Anterior cingulate cortex (tissue), 58 donors: ENCODE measurements at places on chromosomes 5 and 9.
A peak's percentile ranks its signal among the peaks of the same experiment; 100 is the strongest.

- no peak for DNase-seq
These were observed 122.2 kb downstream of the TRPM6 start for GRCh38 chr9:74765481-74765971.

GRCh38 chr9:114130141-114130540, 25.2 kb upstream of the COL27A1 start:
- no peak for DNase-seq

- no peak for DNase-seq
These were observed 136.1 kb downstream of the RGS3 start for GRCh38 chr9:113599646-113600022.

GRCh38 chr5:119370486-119370885, 14.7 kb downstream of the TNFAIP8 start:
- no peak for DNase-seq

DNA sequence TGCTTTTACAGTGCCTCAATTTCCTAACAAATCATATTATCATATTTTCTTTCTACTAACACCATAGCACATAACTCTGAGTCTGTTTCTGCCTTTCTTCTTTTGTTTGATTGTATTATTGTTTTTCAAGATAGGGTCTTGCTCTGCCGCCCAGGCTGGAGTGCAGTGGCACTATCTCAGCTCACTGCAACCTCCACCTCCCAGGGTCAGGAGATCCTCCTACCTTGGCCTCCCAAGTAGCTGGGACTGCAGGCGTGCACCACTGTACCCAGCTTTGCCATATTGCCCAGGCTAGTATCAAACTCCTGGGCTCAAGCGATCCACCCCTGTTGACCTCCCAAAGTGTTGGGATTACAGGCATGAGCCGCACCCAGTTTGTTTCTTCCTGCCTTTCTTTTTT, 18.7 kb downstream of the PAIP2 start:
- DNase-seq = no peak

GRCh38 chr5:108878756-108879155, 131.1 kb downstream of the FER start:
- DNase-seq = no peak

DNA sequence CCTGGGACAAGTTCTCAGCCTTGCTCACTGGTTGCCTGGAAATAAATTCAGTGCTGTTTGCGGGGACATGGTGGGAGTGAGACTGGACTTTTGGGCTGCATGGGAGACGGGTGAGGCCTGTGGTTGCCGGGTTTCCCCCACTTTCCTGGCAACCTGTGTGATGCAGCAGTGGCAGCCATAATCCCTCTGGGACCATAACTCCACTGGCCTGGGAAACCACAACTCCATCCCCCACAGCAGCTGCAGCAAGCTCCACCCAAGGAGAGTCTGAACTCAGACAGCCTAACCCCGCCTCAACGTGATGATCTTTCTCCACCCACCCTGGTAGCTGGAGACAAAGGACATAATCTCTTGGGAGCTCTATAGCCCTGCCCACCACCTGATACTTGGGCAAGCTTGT, 349.9 kb downstream of the PIK3R1 start:
- DNase-seq = no peak

DNA sequence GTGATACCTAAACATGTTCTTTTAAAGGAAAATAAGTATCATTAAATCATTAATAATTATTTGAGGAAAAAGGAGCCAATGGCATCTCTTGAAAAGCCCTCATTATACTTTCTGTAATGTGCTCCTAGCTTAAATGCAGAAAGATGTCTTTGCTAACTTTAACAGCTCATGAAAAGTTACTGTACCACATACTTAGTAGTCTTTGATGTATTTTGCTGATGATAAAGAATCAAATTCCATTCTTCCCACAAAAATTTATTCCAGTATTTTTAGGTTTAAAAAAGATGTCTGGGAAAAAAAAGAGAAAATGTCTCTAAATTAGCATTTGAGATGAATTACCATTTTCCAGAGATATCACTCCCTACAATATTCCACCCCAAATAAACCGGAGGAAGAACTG, 112.5 kb downstream of the PPP2R2B start:
- no peak for DNase-seq

- DNase-seq = peak; percentile 10
These were observed 225.4 kb upstream of the RFX3 start for GRCh38 chr9:3751125-3751758.

DNA sequence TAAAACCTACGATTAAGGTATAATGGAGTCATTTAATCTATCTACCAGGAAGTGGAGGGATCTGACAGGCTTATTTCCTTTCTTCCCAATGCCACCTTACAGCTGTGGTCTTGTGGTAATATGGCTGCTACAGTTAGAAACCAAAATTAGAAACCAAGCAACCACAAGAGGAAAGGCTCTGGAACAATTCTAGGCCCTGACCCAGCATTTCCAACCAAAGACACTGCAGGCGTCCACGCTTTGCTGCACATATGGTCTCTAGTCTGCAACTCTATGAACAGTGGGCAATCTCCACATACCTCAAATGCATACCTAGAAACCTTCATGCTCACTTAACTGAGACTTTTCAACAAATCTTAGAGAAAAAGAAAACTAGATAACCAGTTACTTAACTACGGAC, 339.1 kb downstream of the NFIB start:
- DNase-seq = no peak

DNA sequence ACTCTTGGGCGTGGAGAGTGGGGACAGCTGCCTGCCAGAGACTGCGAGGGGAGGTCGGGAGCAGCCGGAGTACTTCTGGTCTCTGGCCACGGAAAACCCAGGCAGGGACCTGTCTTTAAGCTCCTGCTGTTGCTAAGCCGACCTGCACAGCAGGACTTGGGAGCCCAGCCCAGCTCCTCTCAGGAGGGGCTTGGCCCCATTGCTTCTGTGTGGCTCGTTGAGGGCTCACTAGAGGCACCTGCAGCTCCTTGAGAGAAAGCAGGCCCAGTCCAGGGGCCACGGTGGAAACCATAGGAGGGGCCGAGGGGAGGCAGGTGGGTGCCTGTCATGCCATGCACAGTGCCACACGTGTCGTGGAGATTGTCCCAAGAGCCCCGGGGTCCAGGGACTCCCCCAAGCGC, 3.3 kb upstream of the LCN2 start:
- no peak for DNase-seq

GRCh38 chr9:92496396-92497176, 14.3 kb upstream of the ASPN start:
- DNase-seq = no peak

GRCh38 chr5:2658881-2659470, 92.5 kb downstream of the IRX2 start:
- DNase-seq = no peak

DNA sequence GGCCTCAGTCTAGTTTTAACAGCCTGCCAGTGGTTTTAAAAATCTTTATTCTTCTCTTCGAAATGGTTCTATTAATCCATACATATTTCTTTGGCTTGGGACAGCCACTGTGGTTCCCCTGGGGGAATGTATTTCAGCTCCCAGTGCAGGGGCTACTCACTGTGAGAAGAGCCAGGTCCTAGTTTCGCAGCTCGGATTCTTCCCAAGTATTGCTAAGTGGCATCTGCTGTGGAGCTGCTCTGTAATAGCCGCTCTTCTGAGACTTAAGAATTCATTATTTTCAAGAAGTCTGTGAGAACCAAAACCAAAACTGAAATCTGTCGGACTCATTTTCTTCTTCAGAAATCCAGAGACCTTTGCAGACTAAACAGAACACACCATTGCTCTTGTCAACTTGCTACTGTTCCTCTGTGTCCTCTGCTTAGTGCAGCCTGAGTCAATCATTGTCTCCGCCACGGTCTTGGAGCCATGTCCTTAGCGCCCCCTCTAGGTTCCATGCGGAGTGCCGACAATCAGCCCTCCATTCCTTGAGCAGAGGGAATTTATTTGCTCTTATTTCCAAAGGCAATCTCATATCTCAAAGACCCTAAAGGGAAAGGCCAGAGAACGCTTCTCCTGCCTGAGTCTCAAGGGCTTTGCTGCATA, 478.2 kb downstream of the SPATA31D1 start:
- DNase-seq = no peak

GRCh38 chr9:123540457-123540856, 184.5 kb downstream of the CRB2 start:
- no peak for DNase-seq

- DNase-seq = no peak
These were observed 29.9 kb downstream of the LPAR1 start for GRCh38 chr9:111008158-111009075.

GRCh38 chr5:172758077-172758833, 12.7 kb downstream of the DUSP1 start:
- DNase-seq = no peak

GRCh38 chr5:161027763-161028162, 175.8 kb upstream of the ATP10B start:
- DNase-seq = no peak

DNA sequence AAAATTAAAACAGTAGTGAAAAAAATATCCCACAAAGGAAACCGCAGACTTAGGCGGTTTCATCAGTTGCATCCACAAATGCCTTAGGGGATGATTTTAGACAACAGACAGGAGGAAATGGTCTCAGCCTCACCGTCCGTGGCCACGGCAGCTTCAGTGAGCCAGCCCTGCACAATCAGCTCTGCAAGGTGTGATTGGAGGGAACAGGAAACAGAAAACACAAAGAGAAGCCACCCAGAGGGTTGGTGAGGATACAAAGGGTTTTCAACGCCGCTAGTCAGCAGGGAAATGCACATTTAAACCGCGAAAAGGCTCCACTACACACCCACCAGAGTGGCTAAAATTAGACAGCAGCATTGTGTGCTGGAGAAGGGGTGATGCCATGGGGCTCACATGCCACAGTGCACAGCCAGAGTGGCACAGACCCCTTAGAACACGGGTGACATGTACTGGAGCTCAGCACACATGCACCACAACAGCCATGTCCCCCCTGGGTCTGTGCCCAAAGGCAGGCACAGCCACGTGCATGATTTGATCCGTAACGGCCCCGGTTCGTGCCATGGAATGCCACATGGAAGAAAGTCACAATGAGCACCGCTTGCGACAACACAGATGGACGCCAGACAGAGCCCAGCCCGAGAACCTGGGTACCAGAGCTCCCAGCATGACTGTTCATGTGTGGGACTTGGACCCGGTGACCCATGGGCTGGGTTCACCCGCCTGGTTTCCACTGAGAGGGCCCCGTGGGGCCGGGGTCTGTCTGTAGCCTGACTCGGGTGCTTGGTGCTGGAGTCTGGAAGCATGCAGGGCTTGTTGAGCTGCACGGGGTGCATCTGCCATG, 18.3 kb upstream of the TERT start:
- no peak for DNase-seq

GRCh38 chr5:159764283-159765134, 151.8 kb upstream of the ADRA1B start:
- DNase-seq = no peak

DNA sequence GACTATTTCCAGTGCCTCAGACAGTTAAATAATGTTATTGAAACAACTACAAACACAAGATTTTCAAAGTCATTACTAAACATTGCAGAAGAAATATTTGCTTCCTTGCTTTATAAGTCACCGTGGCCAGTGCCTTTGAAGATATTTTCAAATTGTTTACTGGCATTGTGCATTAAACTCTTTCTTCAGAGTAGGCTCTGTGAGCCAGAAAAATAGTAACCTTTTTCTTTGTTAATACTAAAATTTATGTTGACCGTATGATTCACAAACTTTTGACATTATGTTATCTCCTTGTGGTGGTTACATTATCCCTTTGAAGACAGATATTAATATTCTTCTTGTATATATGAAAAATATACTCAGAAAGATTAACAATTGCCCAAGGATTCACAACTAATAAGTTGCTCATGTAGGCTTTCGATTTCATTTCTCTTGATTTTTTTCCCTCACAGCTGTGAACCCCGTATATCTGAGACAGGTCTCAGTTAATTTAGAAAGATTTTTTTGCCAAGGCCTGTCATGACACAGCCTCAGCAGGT, 140.1 kb downstream of the NR3C1 start:
- no peak for DNase-seq

DNA sequence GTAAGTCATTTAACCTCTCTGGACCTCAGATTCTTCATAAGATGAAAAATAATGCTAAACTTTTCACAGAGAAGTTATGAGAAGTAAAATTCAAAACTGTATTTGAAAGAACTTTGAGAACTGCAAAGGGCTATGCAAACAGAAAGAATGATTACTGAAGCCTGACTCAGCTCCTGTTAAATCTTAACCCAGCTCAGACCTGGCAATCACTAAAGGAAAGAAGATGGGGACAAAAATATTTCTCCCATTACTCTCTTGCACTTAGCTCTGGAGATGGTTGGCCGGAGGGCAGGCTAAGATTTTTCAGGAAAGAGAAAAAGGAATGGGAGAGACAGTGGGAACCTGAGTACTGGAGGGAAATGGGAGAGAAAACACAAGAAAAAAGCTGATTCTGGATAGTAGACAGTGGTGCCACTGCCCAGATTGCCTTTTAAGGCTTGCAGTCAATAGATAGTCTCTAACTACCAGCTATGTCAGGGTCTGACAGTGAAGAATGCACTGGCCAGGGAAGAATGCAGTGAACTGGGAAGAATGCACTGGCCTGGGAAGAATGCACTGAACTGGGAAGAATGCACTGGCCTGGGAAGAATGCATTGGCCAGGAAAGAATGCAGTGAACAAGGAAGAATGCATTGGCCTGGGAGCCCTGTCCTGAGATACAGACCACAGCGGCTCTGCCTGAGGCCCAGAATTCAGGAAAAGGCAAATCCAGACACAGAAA, 25.2 kb upstream of the CEMIP2 start:
- DNase-seq = no peak

GRCh38 chr5:142210864-142211412, 102.4 kb downstream of the NDFIP1 start:
- no peak for DNase-seq

GRCh38 chr9:86682240-86682639, 265.1 kb downstream of the GAS1 start:
- DNase-seq = no peak

DNA sequence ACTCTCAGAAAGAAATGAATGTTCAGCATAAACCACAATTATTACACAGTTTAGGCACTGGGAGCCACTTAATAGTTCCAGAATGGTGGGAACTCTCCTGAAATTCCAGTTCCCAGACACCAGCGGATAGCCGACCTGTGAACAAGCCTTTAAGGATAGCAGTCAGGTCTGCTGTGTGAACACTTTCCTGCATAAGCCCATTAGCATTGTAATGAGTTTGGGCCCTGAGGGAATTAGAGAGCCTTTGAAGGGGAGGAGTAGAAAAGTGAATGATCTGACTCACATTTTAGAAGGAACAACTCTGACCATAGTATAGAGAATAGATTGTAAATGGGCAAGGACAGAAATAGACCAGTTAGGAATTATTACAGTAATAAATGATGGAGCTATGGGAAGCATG, 189.1 kb downstream of the ADGRV1 start:
- DNase-seq = no peak

DNA sequence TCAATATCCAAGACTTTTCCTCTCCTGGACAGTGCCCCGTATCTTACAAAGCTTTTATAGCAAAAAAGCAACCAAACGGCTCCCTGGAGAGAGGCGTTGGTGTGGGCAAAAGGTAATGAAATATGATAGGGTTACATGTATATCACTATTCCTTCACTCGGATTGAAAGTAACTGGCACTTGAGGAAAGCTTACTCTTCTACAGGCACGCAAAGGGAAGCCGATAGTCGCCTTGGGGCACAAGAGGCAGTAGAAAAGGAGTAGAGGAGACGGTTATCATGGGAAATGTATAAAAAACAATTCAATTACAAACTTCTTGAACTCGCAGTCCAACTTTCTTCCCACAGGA, 1.1 kb downstream of the DIAPH1 start:
- DNase-seq = no peak
